ENCODE measurements at places on chromosomes 2 and 18.

DNA sequence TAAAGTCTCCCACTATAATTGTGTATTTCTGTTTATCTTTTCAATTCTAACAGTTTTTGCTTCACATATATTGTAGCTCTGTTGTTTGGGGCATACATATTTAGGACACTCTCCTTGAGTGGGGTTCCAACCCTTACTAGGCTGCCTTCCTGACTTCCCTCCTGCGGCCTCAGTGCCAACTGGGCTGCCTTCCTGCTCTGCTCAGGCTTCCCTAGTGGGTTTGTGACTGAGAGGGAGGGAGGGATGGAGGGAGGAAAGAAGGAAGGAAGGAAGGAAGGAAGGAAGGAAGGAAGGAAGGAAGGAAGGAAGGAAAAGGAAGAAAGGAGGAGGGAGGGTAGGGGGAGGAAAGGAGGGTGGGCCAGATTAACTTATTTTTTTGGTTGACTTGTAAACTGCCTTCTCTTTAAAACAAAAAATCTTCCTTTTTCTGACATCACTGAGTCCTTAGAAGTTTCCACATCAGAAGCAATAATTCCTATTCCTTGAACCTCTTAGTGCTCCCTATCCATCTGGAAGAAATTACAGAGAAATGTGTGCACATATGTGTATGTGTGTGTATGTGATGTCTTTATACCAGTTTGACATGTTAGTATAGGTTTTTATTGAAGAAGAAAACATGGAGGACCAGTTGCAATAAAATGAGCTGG, 145.4 kb upstream of the PGAP1 start:
- DNase-seq, result no peak

GRCh38 chr18:55400590-55401541, 187.1 kb downstream of the TCF4 start:
- no peak for DNase-seq

GRCh38 chr2:71882236-71882946, 265.3 kb downstream of the CYP26B1 start:
- no peak for DNase-seq

DNA sequence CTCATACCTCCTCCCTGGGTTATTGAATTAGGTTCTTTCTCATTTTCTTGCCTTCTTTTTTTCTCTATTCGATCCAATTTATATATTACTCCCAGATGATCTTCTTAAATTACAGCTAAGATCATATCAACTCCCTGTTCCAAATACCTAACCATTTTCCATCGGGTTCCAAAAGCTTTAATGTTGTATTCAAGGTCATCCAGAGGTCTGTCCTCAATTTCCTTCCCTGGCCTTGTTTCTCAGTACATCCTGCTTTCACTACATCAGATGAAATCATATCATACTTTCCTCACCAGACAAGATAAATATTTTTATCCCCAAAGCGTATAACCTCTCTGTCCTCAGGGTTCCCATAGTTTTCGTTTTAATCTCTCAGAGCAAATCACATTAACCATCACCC, 36.3 kb upstream of the GREB1L start:
- no peak for DNase-seq

DNA sequence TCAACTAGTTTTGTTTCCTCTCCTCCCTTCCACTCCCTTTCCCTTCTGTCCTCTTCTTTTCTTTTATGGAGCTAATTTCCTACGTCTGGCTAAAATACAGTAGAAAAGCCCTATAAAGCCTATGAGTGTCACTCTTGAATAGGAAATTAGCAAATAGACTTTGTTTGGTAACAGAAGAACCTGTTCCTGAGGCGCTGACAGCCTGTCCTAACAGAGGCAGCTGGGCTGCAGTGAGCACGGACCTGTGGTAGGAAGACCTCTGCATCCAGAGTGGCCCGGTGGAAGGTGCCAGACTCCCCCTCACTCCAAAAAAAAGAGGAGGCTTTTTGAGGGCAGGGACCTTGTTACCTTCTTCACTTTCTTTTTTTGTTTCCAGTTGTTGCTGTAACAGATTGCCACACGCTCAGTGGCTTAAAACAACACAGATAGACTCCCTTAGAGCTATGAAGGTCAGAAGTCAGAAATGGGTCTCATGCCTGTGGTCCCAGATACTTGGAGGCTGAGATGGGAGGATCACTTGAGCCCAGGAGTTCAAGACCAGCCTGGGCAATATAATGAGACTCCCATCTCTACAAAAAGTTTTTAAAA, 81.2 kb upstream of the TXNDC2 start:
- DNase-seq, result no peak

DNA sequence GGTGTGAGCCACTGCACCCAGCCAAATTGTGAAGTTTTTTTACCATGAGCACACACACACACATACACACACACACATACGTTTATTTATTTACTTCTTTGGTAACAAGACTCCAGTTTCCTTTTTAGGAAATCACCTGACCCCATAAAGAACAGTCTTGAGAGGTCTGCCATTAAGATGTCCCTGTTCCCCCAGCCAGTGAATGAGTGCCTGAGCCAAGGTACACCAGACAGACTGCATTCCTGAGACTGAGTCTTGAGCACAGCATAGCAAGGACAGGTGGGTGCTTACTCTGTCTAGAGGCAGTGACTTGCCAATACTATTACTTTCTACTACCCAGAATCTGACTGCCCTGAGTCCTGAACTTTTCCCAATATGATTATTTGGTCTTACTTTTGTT, 167.2 kb upstream of the SATB2 start:
- DNase-seq, result no peak

- no peak for DNase-seq
These were observed 34.1 kb downstream of the CDCA7 start for GRCh38 chr2:173388795-173389194.

- DNase-seq, result no peak
These were observed 306.7 kb upstream of the POU3F3 start for GRCh38 chr2:104547221-104547620.

GRCh38 chr2:71849111-71849510, 298.6 kb downstream of the CYP26B1 start:
- DNase-seq, result no peak

GRCh38 chr18:68763083-68763482, 34.8 kb upstream of the CCDC102B start:
- no peak for DNase-seq

DNA sequence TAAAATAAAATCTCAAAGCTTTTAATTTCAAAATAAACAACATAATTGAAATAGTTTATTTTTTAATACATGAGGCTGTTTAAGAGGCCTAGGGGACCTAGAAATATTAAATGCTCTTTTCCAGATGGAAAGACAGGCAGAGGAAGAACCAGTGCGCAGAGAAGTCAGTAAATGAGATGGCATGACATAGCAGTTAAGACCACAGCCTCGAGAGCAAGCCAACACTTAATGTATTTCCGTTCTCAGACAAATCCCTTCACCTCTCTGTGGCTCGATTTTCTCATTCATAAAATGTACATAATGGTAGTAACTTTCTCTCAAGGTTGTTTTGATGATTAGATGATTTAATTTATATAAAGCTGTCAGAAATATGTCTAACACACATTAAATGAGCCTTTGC, 405.1 kb upstream of the CWC22 start:
- no peak for DNase-seq

- no peak for DNase-seq
These were observed 28.0 kb downstream of the RNF144A start for GRCh38 chr2:6945087-6945813.

DNA sequence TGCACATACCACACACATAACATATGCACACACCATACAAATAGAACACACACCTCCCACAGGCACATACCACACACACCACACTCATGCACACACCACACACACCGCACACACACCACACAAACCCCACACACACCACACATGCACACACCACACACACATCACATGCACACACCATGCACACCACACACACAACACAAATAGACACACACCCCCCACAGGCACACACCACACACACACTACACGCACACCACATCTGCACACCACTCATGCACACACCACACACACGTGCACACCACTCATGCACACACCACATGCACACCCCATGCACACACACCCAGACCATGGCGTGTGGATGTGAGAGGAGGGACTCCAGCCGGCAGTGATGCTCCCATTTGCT, 161.7 kb upstream of the TPO start:
- no peak for DNase-seq

All from activated CD4-positive, alpha-beta T cell treated with anti-CD3 and anti-CD28 coated beads, Interleukin-2, Interleukin-6, amounts not matched to agents 100 ng/mL and 50 ng/mL, durations not matched to agents 16 hours and 8 hours (primary cell).